ENCODE measurements at places on chromosomes 1 and 21.

GRCh38 chr1:94143809-94144176, 22.8 kb upstream of the ABCA4 start:
- no peak for DNase-seq

GRCh38 chr1:55309053-55309452, 93.9 kb upstream of the USP24 start:
- DNase-seq, result no peak

DNA sequence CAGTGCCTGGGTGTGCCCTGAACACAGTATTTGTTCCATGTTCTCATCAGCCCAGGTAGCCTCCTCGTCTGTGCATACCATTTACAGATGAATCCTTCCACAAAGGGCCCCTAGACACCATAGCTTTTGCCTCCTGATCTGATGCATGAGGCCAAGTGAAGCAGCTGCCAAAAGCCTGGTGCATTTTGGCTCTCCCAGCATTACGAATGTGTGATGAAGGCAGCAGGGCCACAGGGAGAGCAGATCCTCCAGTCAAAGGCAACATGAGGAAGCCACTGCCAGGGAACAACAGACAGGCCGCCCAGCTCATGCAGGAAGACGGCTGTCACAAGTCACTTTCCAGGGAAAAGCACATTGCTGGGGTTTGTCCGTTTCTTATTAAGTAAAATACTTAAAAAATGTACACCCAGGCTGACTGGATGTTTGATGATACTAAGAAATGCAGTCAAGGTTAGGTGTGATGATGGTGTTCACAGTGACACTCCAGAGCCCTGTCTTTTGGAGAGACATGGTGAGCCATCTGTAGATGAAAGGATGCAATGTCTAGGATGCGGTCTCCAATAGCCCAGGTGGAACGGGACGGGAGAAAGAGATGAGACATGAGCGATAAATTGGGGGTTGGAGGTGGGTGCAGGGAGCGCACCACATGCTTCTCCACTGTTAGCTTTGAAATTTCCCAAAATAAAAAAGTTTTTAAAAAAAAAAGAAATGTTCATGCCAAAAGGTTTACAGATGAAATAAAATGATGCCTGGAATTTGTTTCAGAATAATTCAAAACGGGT, 48.7 kb downstream of the NPHP4 start:
- DNase-seq, result no peak

DNA sequence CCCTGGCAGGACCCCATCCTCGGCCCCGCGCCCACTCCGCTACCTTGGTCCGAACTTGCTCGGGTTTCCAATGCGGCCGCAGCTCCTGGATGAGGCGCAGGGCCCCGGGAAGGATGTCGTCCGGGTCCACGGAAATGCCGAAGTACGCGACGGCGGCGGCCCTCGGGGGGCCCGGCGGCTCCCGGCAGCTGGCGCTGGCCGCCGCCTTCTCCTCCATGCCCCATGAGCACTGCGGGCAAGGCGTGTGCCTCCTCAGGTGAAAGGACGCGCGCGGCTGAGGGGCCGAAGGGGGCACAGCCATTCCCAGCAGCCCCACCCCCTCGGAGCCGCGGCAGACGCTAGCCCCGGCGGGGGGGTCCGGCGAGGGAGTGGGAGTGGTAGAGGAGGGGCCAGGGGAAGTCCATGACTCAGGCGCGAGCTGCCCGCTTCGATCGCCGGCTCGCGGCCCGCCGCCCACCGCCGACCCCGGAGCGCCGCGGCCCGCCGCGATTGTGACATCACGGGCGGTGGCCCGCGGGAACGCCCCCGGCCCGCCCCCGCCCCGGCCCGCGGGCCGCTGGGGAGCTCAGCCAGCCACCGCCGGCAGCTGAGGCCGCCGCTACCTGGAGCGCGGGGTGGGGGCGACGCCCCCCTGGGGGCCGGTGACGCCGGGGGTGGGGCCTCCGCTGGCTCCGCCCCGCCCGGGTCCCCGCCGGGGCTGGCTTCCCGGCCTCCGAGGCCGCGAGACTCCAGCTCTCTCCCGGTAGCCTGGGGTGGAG, at the start of gene ETNK2:
Gene ETNK2, minus strand, starts transcription at position 493 of the 758 bp plus-strand sequence. Its CDS starts 192 bp downstream, at position 301.
- peak; percentile 28 for DNase-seq

DNA sequence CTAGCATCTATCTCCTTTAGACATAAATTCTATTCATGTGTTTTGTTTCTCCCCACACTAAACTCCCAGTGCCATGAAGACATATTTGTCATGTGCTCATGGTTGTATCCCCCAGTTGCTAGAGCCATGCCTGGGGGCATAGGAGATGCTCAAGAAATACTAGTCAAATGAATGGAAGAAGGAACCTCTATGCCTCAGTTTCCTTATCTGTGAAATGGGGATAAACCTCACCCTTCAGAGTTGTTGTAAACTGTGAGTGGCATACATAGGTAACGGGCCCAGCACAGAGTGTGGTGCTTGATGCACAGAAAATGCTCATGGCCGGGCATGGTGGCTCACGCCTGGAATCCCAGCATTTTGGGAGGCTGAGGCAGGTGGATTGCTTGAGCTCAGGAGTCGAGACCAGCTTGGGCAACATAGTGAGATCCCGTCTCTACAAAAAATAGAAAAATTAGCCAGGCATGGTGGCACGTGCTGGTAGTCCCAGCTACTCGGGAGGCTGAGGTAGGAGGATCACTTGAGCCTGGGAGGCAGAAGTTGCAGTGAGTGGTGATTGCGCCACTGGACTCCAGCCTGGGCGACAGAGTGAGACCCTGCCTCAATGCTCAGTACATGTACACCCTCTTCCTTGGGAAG, 8.7 kb downstream of the LDLRAD2 start:
- no peak for DNase-seq

- DNase-seq, result peak; percentile 14
Measured at GRCh38 chr1:30085811-30086770, 637.3 kb downstream of the MATN1 start.

DNA sequence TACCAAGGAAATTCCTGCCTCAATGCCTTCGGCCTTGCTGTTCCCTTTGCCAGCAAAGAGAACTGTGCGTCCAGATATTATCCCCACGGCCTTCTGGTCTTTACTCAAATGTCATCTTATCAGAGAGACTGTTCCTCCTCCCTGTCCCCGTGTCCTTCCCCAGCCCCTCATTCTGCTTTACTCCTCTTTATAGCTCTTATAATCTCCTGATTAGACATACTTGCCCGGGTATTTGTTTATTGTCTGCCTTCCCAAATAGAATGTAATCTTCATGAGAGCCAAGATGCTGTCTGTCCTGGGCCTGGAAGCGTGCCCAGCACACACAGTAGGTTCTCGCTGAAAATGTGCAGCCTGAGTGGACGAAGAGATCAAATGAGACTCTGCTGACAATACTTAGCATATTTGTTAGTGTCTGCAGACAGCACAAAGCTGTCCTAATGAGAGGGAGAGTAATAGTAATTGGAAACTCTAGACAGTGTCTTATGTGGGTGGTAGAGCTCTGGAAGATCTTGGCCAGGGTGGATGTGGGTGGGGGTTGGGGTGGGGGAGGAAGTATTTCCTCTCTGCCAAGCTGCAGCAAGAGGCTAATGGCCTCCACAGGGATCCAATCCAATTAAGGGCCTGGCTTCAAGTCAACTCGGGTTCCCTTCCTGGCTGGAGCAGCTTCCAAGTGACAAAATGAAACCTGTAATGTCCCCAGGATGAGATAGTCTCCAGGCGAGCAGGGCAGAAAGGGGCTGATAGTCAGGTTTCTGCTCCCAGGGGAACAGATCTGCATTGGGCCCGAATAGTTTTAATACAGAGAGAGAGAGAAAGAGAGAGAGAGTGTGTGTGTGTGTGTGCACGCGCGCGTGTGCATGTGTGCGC, 9.5 kb upstream of the CLIC4 start:
- no peak for DNase-seq

- DNase-seq, result no peak
Measured at GRCh38 chr1:232472485-232473041, 157.4 kb downstream of the SIPA1L2 start.
